ENCODE measurements at places on chromosomes 6 and 20.
A peak's percentile ranks its signal among the peaks of the same experiment; 100 is the strongest.

GRCh38 chr20:50790651-50791277 is 4.1 kb upstream of the BCAS4 start:
- DNase-seq = peak; percentile 36

DNA sequence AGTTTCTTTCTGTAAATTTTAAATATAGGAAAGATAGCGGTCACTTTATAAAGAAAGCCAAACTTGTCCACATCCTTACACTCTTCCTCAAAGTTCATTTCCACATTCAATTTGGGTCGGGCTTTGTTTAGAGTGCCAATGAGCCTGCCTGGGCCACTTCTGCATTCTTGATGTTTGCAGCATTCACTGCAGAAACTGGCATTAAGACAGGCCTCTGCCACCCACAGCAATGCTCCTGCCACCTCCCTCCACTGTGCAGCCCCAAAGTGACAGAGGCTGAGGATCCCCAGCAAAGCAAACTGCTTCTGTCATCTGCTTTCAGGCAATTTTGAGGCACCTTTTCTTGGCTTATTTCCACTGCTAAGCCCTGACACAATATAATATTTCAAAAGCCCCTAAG is 61.2 kb downstream of the TNFAIP3 start:
- no peak for DNase-seq

- DNase-seq = no peak
Observed at GRCh38 chr6:167589615-167589940, 237.1 kb upstream of the AFDN start.

- no peak for DNase-seq
Observed at GRCh38 chr6:13544454-13545186, 29.8 kb upstream of the SIRT5 start.
